Progenitor cell of endocrine pancreas (in vitro differentiated cells): ENCODE measurements at places on chromosomes 1 and 21.

DNA sequence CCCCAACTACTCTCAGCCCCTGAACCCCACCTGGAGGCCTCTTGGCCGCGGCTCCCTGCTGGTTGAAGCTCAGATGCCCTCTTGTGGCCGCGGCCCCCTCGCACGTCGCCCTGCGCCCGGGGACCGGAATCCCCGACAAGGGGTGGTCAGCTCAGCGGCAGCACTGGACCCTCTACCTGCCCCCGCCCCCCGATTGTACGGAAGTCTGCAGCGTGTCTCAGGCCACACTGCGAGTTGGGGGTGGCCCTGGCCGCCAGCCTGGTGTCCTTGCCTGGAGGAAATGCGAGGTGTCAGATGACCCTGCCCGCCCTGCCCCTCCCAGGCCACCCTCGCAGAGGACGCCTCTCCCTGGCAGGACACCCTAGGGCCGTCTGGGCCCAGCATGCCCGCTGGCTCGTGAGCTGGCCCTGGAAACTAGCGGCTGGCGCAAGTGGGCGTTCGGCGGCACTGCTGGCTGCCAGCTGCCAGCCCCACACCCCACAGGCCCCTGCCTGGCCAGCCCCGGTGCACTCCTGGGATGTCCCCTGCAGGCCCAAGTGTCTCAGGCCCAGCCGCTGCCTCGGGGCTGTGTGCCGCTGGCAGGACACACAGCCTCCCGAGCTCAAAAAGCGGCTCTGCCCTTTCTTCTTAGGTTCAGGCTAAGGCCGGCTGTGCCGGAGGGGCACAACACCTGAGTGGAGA, 60.8 kb downstream of the EDN2 start:
- no peak for DNase-seq

- no peak for DNase-seq
These were observed 214.2 kb downstream of the SLC44A5 start for GRCh38 chr1:75396745-75397144.

- DNase-seq, result no peak
These were observed 15.1 kb upstream of the AIM2 start for GRCh38 chr1:159091607-159092031.

- no peak for DNase-seq
These were observed 23.7 kb downstream of the DHX9 start for GRCh38 chr1:182862827-182863226.
